Mammary epithelial cell (primary cell): ENCODE measurements at places on chromosomes 5 and 9. TPM values are rescaled to one million over a fixed set of nuclear protein-coding genes. Genes with fewer than 3 reads are reported as not detected.

The SAXO1 gene
- total RNA-seq, result not detected in 2 replicates

The MEIKIN gene
- total RNA-seq, result not detected in 2 replicates

The MRPS27 gene
- total RNA-seq, result 74.5 TPM

DNA sequence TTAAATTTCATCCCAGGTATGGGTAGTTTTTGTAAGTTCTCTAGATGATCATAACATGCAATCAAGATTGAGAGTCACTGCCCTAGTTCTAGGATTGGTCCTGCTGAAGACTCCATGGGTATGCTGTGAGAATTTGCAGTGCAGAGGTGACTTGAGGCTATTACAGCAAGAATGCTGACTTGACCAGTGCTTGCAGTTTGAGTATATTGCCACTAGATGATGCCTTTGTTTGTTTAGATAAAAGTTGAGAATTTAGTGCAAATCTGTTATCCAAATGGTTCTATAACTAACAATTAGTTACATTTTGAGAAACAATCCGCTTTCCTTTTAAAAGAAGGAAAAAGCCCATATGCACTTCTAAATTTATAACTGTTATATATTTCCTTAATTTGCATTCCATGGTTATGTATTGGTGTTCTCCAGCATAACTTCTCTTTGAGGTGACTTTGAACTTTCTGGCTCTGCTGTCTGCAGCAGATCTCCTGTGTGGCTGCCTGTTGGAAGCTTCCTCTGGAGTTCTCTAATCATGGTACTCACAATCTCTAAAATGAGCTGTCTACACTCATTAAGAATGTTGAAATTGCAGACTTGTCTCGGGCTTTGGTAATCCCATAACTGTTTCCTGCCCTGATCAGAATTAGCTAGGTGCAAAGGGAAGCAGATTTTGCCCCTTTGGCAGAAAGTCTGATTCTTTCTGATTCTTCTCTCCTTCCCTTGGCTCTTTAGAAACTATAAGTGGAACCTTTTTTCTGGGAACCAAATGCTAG, 24.9 kb downstream of the MELK start:
- peak; percentile 38 for DNase-seq

GRCh38 chr5:50751064-50751657, 84.7 kb downstream of the PARP8 start:
- peak; percentile 50 for DNase-seq

GRCh38 chr9:36316611-36317317, 58.5 kb upstream of the GNE start:
- DNase-seq, result peak; percentile 63

- peak; percentile 59 for DNase-seq
These were observed 13.4 kb upstream of the XPA start for GRCh38 chr9:97710356-97711222.

DNA sequence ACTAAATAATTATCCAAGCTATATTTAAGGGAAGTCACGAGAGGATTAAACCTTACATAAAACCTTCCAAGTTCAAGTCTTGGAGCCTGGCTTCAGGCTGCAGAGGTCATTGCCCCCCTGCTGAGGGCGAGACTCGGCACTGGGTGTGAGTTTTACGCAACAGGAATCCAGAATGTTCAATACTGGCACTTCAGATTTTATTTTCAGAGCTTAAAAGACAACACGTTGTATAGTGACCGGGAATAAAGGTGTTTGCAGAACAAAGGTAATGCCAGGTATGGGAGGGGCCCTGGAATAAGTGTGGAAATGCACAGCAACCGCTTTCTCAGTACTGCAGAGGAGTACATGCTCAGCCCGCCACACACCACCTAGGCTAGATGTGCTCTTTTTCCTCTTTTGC, 207.0 kb downstream of the GAPVD1 start:
- DNase-seq, result no peak

DNA sequence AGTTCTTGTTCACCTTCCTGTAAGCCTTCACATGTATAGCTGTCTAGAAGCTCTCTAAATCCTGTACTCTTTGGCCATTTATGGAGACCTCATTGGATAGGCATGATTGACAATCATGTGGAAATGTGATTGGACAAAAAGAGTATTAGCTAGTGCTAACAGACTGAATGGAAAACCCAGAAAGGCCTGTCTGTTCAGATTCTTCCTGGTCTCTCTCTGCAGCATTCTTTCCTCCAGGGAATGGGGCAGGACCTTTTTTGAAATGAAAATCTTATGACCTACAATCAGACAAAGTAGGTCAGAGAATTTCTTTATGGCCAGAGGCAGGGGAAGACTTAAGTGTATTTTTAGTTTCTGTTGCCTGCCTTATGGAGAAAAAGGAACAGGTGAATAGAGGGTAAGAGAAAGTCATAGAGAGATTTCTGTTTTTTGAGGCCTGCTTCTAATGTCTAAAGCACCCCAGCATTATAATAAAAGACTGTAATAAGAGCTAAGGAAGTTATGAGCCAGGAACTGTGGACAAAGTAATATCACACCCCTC, 152.4 kb upstream of the CCDC152 start:
- no peak for DNase-seq

DNA sequence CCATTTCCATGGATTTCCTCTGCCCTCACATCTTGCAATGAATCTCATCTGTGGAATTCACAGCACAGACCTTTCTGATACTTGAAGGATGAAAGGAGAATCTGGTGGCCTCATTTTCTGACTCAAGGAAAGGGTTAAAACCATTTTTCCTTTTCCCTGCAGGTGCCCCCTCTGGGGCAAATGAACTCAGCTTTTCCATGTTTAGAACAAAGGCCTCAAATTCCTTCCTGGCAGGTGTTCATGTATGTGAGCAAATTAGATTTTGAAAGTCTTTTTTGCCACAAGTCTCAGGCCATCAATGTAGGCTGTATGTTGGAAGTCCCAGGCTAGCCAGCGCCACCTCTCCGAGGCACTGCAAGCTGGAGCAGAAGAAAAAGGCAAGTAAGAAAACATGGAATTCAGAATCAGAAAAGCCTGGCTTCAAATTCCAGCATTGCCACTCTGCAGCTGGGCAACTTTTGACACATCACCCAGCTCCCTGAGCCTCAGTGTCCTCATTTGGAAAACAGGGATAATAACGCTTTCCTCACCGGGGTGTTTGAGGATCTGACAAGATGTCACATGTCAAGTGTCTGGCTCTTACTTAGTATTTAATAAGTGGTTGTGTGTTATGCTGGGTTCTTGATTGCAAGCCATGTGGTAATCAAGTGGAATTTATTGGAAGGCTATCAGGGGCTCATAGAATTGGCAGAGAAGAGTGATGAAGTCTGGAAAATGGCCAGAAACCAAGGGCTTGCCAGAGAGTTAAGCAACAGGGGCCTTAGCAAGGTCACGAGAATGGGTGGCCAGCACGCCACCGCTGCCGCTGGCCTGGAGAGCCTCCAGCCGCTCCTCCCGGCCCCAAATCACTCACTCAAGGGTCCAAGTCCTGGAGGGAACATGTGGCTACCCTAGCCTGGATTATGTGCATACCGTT, 48.4 kb upstream of the SMIM23 start:
- DNase-seq, result no peak

DNA sequence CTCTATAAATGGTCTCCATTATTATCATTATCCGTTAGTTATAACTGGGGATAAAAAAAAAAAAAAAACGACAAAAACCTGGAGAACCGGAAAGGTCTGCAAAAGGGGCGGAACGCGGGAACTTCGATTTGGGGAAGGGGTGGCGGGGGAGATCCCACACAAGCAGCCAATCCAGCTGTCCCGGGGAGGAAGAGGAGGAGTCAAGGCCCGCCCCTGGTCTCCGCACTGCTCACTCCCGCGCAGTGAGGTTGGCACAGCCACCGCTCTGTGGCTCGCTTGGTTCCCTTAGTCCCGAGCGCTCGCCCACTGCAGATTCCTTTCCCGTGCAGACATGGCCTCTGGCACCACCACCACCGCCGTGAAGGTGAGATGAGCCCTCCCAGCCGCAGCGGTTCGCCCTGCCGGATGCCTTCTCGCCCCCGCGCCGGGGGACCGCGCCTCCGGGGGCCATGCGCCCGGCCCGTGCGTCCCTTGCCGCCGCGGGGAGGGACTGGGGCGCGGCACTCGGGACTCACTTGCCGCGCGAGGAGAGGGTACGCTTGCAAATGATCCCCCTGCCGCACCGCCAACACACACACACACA, at the start of gene MTAP:
Gene MTAP (plus strand): TSS at position 219 of the 583 bp plus-strand sequence. CDS start 113 bp downstream, at position 332.
- peak; percentile 89 for DNase-seq

GRCh38 chr9:134889386-134890154, 9.0 kb downstream of the FCN2 start:
- no peak for DNase-seq

DNA sequence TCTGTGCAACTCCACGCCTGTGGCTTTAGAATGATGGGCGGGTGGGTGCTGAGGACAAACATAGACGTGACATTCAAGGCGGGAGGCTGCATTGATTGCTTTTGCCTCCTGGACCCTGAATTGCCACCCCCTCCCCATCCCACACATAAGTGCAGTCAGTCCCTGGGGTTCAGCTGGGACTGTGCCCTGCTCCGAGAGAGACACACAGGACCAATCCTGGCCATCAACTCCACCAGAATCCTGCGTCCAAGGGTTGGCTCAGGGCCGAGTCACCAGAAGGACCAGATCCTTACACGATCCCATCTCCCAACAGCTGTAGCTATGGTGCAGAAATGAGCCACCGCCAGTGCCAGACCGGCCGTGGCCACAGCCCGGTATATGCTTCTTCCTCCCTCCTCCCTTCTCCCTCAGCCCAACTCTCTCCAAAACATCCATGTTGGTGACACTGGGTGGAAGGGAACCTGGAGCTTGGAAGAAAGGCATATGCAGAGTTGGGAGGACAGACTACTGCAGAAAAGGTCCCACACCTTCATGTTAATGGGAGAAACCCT, 27.4 kb downstream of the IRX2 start:
- no peak for DNase-seq
